ENCODE measurements at places on chromosomes 16 and 17.

DNA sequence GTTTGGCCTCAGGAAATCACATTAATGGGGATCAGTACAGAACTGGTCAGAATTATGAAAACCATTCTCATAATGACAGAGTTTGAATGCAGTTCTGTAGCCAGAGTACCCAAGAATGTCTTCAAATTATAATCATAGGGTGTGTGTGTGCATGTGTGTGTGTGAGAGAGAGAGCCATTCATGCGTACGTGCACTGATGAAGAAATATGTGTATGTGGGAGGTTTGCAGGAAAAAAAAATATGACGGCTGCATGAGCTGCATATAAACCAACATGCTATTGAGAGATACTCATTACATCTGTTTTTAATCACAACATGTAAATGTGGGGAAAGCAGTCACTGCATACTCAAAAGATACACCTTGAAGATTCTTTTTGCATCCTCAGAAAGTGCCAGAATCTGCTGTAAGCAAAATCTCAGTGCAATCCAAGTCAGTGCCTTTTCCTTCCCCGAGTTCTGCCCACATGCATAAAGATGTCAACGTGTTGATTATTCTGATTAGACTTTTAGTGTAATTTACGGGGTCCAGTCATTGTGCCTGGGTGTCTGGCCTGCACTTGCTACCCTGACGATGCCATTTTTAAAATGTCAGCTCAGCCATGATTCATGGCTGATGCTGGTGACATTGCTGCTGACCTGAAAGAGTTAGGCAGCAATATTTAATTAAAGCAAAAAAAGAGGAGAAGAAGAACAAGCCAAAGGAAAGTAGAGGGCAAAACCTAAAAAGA lies 378.7 kb upstream of the ZFHX3 start:
- DNase-seq = no peak

DNA sequence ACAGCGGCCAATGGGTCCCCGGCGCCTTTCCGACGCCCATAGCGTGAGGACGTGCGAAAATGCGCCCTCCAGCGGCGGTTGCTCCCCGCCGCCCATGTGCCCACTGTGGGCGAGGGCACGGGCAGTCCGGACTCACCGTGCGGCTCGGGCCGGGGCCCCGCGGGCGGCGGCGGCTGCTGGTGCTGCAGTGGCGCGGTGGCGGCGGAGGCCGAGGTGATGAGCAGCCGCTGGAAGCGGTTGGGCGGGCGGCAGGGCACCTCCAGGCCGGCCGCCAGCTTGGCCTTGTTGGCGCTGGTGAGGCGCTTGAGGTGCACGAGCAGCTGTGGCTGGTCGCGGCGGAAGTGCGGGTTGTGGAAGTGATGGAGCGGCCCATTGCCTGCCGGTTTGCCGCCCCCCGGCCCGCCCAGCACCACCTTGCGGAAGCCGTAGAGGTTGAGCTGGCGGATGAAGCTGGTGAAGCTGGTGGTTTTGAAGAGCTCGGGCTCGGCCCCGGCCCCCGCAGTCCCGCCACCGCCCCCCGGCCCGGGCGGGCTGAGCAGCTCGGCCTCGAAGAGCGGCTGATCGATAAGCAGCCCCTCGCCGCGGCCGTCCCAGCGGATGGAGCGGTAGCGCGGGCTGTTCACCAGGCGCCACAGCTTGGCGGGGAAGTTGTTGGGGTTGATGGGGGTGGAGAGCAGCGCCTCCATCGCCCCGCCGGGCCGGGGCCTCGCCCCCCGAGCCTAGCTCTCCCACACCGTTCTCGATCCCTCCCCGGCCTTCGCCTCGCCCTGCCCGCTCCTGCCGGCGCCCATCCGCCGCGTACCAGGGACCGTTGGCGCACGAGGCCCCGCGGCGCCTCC lies at the start of gene HSF5:
TSS of gene HSF5 (minus strand) at position 820 of the 839 bp plus-strand sequence. CDS start at position 686, 134 bp downstream.
- DNase-seq = no peak

- peak; percentile 97 for DNase-seq
Observed at GRCh38 chr17:7857713-7858521, at the start of gene CYB5D1. TSS of gene CYB5D1 (plus strand) at chr17:7858003. CDS start at chr17:7858135, 132 bp downstream.

DNA sequence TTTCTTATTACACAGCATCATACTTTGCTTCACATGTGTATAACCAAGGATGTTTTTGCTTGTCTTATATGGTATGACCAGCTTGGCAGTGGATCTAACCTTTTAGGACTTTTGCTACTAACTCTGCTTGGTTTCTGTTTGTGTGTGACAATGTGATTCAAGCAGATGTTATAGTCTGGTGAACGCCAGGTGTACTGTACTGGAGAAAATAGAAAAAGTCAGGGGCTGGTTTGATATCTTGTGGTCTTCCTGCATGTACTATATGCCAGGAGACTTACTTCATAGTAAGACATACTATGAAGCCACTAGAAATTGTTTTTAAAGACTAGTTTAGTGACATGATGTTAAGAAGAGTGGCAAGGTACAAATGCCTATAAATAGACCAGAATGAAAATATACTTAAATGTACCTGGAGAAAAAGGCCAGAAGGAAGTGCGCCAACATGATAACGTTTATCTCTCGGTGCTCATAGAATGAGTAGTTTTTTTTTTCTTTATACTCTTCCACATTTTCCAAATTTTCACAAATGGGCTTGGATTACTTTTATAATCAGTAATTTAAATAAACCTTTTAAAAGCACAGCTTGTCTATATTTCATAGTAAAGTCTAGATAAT lies 112.3 kb downstream of the PRKCA start:
- no peak for DNase-seq

DNA sequence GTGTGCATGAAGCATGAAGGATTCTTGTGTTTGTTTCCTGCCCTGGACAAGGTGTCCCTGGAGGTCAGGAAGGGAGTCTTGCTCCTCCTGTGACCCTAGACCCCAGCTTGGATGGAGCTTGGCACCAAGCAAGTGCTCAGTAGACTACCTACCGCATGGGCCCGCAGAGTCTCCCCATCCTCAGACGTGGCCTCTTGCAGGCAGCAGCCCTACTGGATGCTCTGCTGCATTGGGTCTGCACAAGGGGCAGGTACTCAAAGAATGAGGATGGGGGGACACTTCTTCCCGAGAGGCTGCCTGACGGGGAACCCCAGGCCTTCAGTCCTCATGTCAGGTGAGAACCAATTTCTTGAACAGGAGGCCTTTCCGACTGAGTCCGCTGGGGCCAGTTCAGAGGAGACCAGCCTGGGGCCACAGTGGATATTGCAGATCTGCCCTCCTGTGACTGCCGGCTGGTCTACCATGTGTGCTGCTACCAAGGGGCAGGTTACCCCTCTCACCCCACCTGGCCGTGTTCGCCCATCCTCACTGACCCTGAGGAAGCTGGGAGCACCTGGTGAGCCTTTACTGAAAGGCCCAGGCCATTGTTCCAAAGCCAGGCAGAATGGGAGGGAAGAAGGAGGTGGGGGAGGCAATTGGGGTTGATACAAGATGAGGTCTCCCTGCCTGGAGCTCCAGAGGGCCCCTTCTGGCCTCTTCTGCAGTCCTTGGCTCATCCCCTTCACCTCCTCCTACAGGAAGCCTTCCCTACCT lies 206.3 kb downstream of the RAB11FIP4 start:
- DNase-seq = no peak

DNA sequence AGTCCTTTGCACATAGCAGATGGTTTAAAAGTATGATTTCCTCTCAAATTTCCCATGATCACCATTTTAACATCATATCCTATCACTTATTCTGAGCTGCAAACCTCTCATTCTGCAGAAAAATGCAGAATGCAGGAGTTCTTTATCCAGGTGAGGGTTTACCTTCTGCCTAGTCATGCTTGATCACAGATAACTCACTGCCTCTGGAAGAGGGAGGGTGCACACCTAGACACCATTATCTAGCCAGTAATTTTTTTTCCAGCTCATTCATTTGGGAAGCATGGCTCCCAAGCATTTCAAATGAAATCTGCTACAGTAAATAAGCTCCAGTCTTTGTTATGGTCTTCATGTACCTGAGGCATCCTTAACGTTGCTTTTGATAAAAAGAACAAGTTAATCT lies 38.0 kb downstream of the RFFL start:
- DNase-seq = no peak

DNA sequence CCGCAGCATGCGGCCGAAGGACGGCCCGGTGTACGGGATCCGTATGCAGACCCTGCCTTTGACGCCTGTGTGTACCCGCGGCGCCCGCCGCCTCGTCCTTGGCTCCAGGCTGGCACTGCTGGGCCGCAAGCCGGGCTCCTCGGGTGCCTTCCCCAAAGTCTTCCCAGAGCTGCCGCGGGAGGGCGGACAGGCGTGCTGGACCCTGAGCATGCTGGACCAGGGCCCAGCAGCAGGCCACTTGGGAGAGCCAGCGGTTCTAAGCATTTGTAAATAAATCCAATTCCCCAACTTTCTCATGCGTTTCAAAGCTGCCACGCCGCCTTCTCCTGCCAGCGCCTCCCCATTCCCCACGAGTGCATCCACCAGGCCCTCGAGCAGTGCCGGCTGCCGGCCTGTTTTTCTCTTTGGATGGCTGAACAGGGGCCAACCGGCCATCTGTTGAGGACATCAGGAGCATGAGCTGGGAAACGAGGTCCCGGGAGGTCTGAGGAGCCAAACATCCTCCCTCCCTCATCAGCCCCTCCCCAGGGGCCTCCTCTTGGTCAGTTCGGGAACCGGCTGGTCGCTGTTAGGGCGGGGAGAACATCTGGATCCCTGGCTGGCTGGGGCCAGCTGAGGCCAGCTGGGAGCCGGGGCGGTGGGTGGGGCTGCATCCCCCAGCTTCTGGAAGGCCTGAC lies 20.5 kb upstream of the PABPN1L start:
- no peak for DNase-seq

- DNase-seq = no peak
Observed at GRCh38 chr17:45312477-45313420, 4.1 kb downstream of the MAP3K14 start.

DNA sequence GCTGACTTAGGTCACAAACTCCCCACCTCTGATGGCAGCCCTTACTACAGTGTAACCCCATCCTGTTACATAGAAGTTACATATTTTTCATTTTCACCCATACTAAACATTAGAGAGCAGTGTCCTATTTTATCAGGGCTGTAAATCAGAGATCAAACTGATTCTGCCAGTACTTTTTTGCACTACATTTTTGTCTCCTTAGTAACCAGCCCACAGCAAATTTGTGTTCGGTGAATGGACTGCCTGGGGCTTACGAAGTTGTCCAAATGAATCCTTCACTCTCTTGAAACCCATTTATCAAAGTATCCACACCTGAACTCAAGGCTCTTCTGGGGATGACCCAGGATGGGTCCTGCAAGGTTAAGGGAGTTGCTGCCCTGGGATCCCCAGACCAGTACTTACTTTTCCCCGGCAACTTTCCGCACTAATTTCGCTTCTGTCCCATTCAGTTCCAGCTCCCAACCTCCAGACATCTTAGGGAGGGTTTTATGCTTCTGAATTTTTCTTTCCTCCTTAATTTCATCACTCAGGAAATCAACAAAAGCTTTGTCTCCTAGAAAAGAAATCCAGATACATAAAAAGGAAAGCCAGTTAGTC lies 1.1 kb downstream of the C1QBP start:
- no peak for DNase-seq

- no peak for DNase-seq
Observed at GRCh38 chr17:59763861-59764260, 56.4 kb downstream of the VMP1 start.

GRCh38 chr16:84780063-84780462 lies 39.7 kb upstream of the CRISPLD2 start:
- DNase-seq = no peak

DNA sequence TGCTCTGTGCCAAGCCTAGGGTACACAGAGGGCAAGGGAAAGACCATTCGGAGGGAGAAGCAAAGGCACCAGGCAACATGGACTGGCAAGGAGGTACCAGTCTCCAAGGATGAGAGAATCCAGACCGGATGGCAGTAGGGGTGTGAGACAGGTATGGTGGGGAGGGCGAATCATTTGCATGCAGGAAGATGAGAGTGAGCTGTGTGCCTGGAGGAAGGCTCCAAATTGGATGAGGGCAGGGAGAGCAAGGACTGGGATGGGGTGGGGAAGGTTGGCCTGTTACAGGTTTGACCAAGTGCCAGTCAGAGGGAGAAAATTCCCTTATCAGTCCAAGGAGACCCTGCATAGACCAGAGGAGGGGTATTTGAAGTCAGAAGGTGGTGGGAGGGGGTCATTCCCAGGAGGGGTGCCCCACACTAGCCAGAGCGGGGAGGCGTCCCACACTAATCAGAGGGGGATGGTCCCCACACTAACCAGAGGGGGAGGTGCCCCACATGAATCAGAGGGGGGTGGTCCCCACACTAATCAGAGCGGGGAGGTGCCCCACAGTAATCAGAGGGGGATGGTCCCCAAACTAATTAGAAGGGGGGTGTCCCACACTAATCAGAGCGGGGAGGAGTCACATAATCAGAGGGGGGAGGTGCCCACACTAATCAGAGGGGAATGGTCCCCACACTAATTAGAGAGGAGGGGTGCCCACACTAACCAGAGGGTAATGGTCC lies 737 bp downstream of the CANT1 start:
- no peak for DNase-seq

Measured in vagina (tissue), 2 donors.